ENCODE measurements at places on chromosomes 1 and 21. TPM values are rescaled to one million over a fixed set of nuclear protein-coding genes. Genes with fewer than 3 reads are reported as not detected.

The FMN2 gene
- not detected for total RNA-seq

The F5 gene
- not detected for total RNA-seq

The RHCE gene
- 0.09 TPM for total RNA-seq

The CCDC27 gene
- not detected for total RNA-seq

The SPATA1 gene
- 1.0 TPM for total RNA-seq

The FCRL4 gene
- not detected for total RNA-seq

The AKR7A3 gene
- total RNA-seq, result 0.28 TPM

The SMG7 gene
- 27.6 TPM for total RNA-seq

Data from endothelial cell of coronary artery (primary cell).